ENCODE measurements at places on chromosomes 6 and 20.

DNA sequence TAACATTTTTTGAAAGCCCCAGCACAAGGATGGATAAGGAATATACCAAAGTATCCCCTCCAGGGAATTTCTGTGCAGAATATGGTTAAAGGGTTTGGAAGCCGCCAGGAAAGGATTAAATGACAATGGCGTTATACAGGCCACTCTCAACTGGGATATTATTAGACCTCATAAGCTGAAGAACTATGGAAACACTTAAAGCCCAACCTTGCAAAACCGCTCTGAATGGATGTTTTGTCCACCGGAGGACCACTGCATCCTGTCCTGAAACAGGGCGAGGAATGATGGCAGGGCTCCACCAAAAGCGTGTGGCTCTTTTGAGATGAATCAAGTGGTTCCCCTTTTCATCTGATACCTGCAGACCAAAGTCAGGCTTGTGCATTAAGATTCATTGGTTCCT is 32.4 kb downstream of the NFATC2 start:
- no peak for ATAC-seq

DNA sequence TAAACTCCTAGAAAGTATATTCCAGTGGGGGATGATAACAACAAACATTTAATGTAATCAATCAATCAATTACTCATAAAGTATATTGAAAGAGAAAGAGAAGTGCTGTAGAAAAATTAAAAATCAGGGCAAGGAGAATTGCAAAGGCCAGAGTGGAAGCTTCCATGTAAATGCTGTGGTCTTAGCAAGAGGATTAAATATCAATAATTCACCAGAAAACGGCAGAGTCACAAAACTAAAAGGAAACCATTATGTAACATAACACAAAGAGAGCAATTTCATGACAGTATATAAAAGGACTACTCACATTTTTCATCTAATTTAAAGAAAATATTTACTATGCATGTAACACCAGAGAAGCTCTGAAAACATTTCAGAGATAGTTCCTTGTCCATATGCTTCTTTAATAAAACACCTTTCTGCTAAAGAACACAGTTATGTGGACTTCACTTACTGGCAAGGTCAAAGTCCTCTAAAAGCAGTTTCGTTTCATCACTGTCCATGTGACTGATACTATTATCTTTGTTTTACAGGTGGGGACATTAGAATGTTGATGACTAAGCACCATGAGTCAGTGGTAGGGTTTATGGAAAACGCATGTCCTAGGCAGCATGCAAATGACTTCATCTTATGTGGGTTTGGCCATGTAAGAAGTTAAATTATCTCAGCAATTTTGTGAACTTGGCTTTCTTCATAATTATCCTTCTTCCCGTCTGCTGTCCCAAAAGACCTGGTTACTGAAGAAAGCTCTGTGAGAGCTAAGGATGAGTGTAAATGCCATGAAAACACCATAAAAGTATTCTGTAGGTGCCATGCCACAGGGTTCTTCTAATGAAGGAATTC is 185.8 kb upstream of the TENT5A start:
- ATAC-seq, result no peak

- no peak for ATAC-seq
Measured at GRCh38 chr20:47111576-47111975, 216.9 kb downstream of the EYA2 start.

DNA sequence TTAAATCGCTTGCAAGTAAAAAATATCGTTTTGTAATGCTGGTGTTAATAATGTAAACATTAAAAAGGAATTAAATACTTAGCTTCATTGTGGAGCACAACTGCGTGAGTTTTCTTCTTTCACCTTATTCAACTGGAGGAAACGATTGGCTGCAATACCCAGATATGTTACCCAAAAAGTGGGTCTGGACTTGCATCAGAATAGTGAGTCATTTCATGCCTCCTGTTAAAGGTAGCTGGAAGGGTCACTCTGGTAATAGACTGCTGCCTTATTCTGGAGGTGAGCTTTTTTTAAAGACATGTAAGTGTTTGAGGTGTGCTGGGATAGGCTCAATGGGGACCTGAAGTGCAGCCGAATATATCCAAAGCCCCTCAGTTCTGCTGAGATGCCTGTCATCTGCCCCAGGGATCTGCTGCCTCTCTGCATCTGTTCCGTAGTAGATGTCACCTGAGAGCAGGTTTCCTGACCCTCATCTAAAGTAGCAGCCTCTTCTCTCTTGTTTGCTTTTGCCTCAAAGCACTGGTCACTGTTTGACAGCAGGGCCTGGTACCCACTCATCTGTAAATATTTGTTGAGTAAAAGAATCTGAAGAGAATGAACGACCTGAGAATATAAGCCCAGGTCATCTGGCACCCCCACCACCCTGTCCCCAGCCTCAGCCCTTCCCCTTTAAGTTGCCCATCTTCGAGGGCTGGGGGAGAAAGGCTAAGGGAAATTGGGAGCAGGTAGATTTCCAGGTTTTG is 5.6 kb upstream of the UQCC2 start:
- ATAC-seq, result no peak

GRCh38 chr6:91166271-91167046 is 579.6 kb upstream of the MAP3K7 start:
- no peak for ATAC-seq

DNA sequence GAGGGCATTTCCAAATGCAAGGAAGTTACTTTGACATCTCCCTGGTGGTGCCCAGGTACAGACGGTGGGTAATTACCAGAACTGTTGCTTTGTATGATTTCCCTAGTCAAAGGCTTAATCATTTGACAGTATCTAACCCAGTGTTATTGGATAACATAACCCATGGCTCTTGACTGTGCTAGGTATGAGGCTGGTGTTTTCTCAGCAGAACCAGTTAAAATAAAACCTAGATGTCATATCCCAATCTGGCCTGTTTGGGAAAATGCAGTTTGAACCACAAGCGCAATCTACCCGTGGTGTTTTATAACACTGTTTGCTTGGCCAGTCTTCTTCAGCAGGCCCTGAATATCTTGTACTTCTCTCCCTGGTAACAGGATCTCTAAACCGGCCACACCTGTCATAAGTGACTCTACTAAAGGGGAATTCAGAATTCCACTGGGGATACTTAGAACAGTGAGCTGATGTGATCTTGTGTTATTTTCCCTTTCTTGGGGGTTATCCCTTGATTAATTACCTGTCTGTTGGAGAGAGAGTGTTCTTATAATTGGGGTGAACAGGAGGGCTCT is 32.8 kb downstream of the PPP1R14C start:
- ATAC-seq, result no peak

DNA sequence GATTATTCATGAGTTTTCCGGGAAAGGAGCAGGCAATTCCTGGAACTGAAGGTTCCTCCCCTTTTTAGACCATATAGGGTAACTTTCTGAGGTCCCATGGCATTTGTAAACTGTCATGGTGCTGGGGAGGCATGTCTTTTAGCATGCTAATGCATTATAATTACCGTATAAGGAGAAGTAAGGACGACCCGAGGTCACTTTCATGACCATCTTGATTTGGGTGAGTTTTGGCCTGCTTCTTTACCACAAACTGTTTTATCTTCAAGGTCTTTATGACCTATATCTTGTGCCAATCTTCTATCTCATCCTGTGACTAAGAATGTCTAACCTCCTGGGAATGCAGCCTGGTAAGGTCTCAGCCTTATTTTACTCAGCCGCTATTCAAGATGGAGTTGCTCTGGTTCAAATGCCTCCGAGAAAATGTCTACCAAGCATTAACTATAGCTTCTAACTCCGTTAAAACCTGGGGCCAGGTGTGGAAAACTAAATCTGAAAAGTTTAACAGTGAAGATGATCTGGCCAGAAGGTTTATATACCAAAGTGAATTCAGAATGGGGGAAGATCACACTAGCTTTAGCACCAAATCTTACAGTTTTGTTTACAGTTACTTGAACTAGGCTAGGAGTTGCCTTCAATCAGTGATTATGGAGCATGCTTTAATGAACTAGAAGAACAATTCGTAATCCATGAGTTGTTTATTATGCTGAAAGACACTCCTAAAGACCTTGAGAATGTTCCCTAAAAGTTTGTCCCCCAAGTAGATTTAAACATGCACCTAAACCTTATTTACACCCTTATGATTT is 80.0 kb upstream of the TOP1 start:
- no peak for ATAC-seq

GRCh38 chr6:138692058-138692977 is 81.3 kb upstream of the CCDC28A start:
- peak; percentile 78 for ATAC-seq

- no peak for ATAC-seq
Measured at GRCh38 chr6:148404456-148405054, 61.9 kb downstream of the SASH1 start.

DNA sequence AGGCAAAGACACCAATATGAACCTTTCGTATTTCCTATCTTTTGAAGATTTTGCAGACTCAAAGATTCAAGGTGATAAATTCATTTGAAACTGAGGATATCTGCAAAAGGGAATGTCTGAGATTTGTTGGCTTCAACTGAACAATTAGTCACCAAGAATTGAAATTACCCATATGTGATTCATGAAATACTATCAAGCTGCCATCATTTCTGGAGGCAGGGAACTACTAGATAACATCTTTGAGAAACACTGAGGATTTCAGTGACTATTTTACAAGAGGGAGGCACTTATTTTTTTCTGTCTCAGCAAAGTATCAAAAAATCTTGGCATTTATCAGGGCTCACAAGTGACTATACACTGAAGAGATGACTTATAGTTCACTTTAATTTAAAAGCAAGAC is 39.8 kb upstream of the MMS22L start:
- no peak for ATAC-seq

DNA sequence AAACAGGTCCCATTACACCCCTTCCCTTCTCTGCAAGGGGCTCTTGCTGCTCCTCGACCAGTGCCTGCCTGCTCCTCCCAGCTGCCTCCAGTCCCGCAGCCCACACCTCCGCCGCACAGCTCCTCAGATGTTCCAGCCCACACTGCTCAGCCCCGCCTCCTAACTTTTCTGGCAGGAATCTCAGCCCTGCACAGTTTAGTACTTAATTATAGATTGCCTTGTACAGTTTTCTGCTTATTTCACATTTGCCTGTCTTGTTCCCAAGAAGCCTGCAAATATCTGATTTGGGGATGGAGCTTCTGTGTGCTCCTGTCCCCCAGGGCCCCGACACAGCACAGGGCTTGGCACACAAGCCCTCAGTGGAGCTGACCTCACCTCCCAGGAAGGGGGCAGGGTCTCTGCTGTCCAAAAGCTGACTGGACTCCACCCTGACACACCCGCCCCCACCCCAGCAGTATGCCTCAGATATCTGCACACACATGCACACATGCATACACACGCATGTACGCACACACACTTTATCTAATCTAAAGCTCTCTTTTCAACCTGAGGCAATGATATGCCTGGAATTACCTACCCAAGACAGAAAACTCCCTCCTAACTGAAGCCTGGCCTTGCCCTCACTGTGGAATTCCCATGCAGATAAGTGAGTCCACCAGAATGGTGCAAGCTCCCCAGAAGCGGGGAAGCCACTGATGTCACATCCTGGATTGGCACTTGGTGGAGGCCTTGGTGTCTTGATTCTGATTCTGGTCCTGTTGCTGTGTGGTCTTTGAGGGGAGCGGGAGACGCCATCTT is 1.2 kb upstream of the PNPLA1 start:
- ATAC-seq, result no peak
